ENCODE measurements at places on chromosomes 1 and 21.

- no peak for DNase-seq
Measured at GRCh38 chr21:33388188-33388587, 15.0 kb upstream of the IFNGR2 start.

DNA sequence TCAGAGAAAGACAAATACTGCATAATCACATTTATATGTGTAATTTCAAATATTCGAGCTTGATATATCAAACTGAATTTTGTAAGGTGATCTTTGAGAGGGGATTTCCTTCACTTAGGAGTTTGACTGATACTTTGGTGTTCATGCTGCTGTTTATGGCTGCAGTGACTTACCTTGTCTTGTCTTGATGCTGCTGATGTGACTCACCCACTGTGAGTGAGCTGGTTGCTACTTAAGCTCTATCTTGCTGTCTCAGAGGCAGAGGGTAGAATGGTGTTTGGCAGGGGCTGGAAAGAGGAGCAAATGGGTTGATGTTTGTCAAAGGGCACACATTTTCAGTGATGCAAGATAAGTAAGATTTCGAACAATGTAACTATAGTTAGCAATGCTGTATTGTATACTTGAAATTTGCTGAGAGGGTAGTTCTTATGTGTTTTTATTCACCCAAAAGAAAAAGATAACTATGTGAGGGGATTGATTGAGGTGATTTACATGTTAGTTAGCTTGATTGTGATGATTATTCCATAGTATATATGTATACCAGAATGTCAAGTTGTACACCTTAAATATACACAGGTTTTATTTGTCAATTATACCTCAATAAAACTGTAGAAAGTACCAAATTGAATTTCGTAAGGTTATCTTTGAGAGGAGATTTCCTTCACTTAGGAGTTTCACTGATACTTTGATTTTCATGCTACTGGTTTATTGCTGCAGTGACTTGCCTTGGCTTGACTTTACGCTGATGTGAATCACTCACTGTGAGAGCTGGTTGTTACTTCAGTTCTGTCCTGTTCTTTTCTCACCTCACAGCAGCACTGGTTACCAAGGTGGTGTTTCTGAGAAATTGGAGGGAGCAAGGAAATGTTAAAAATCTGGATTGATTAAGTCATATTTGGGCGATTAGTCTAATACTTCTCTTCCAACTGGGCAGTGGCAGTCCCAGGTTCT, 94.5 kb upstream of the SLC5A9 start:
- no peak for DNase-seq

- no peak for DNase-seq
Measured at GRCh38 chr1:66563941-66564630, 30.1 kb downstream of the SGIP1 start.

GRCh38 chr1:17874710-17875109, 119.6 kb downstream of the ACTL8 start:
- DNase-seq, result no peak

GRCh38 chr1:36717431-36717830, 234.7 kb upstream of the CSF3R start:
- no peak for DNase-seq

DNA sequence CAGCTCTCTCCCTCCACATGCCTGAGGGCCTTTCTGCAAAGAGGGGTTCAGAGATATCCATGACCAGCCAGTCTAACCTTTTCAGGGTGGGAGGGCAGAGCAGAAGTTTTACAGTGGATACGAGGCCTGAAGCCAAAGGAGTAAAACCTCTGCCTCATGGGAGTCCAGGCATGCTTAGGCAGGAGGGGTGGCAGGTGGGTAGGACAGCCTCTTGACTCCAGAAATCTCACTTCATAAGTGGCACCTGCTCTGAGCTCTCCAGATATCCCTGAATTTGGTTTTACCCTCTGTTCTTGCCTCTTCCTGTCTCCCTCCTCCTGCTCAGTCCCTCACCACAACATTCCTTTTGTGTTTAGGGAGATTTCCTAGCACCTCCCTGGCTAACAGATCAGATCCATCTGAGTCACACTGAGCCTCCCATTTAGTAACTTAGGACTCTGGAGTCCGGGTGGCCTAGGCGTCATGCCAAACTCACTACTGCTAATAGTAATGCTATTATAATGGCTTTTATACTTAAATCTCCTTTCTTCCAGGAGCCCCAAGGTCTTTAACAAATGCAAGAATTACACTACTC, 201.0 kb downstream of the HS2ST1 start:
- no peak for DNase-seq

DNA sequence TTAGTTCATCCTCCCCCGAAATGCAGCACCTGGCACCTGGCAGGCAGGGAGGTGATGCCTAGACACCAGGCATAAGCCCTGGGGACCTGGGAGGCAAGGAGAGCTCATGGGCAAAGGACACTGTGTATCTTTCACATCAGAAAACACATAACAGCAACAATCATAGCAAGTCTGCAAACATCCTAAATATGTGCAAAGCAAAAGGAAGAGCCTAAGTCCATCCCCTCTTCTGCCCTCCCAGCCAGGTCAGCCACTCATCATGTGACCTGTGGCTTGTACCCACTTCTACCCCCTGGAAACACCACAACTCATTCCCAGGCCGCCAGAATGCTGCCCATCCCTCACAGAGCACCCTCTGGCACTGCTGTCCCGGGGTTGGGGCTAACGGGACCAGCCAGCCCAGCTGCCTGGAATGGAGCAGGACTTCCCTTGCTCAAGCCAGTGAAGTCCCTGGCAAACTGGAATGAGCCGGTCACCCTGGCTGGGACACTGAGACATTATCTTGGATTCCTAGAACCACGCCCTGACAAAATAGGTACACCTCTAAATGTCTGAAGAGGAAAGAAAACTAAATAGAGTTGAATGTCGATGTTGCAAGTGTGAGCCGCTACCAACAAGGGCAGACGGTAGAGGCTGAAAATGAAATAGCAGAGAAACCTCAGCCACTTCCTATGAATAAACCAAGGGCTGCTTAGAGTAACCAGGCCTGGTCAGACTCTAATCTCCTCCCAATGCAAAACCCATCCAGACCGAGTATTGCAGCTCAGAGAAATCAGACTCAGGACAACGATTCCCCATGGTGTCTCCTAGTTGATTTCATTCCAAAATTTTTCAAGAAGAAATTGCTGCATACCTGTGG, 29.4 kb downstream of the TMPRSS2 start:
- no peak for DNase-seq

- peak; percentile 56 for DNase-seq
Measured at GRCh38 chr1:15027515-15027986, 126.0 kb upstream of the TMEM51 start.

GRCh38 chr1:79074975-79075374, 68.4 kb upstream of the ADGRL4 start:
- DNase-seq, result no peak

- DNase-seq, result no peak
Measured at GRCh38 chr1:11796036-11796828, 9.5 kb downstream of the MTHFR start.

- no peak for DNase-seq
Measured at GRCh38 chr21:46120301-46121285, 22.7 kb downstream of the COL6A2 start.

GRCh38 chr1:49527606-49528305, 496.0 kb downstream of the AGBL4 start:
- DNase-seq, result no peak

DNA sequence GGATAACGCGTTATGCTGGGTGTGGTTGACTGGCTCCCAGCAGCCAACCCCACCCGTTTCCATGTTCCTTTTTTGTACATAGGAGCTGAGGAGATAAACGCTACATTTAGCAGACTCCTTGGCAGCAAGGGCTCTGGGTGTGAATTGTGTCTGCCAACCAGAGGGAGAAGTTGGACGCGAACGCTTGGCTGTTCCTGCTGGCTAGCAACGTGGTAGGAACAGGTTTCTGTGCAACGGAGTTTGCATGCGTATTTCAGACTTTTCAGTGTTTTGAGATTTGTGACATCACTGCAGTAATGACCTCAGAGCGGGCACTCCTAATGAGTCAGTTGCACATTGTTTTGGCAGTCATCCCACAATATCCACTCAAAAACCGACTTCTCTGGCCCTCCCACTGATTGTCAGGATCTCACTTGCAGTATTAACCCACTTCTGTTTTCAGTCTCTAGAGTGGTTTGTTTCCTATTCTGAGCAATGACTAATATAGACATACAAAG, 98.7 kb upstream of the RGS1 start:
- DNase-seq, result no peak

DNA sequence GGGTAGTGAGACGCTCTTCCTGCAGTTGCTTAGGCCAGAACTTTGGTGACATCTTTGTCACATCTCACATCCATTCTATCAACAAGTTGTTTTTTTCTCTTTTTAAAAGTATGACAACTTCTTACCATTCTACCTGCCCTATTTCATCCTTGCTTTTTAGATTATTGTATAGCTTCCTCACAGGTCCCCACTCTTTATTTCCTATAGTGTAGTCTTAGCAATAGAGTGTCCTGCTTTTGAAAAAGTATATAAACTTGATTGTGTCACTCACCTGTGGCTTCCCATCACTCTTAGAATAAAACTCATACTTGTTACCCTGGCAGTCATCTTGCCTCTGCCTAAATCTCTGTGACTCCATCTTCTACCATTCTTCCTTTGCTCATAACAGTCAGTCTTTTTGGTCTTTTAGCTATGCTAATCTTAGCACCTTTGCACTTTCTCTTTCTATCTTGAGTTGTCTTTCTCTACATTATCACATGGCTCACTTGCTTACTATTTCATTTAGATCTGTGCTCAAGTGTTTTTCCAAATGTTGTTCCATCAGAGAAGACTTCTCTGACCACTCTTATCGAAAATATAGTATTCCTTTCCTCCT, 9.5 kb downstream of the CDC73 start:
- no peak for DNase-seq

GRCh38 chr1:47660622-47661021, 222.8 kb downstream of the FOXD2 start:
- DNase-seq, result no peak

DNA sequence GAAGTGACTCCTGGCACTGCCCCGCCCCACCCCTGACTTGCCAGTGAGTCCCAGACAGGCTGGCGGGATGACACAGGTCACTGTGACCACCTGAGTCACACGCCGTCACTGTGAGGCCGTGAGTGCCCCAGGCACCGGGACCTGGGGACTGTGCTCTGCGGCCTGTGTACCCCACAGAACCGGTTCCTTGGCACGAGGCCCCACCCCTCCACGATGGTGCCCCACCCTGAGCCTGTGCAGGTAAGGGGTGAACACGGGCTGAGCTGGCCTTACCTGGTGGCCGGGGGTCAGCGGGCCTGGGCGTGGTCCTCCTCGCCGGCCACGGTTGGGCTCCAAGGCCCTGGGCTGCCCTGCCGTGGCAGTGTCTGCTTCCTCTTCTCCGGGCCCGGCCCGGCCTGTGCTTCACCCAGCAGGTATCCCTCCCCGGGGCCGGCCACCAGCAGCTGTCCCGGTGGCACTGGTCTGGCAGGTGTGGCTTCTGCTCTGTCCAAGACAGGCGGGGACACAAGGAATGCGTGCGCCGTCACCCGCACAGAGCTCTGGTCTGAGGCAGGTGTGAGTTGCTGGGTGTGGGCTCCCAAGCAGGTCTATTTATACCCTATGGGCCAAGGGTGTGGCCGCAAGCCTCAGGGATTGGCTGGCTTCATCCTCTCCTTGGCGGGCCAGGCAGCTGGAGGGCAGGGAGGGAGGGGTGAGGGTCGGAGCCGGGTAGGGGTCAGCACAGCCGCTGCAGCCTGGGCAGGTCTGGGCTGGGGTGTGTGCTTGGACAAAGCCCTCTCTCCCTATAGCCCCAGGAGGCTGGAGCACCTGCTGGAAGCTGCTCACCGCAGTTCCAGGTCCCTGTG, at the start of gene RNF223:
TSS of gene RNF223 (minus strand) at position 564 of the 845 bp plus-strand sequence. CDS start 1,740 bp downstream, outside the sequence.
- no peak for DNase-seq

DNA sequence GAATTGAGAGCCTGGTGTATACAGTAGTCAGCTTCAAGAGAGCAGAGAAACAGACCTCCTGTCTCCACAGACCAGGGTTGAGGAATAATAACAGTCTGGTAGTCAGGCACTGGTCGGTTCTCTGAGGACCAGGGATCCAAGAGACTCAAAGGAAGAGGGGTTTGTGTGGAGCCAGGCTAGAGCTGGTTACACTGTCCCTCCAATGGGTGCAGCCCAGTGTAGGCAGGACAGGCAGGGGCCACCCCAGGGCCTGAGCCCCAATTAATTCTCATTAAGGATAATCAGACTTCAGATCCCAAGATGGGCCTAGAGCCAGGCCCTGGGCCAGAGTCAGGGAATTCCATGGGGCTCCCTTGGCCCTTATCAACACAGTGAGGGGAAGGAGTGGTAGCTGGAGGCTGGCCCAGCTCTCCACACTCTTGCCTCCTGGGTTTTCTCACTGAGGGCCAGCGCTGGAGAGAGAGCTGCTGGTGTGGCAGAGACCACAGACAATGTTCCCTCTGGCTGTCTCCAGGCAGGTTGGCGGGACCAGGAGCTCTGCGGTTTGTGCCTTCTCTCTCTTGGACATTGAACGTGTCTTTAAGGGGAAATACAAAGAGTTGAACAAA, 9.1 kb downstream of the SEMA4A start:
- DNase-seq, result no peak

- no peak for DNase-seq
Measured at GRCh38 chr1:119748040-119748439, 20.7 kb downstream of the HMGCS2 start.

GRCh38 chr1:29829448-29830344, 593.4 kb downstream of the PTPRU start:
- DNase-seq, result no peak

- no peak for DNase-seq
Measured at GRCh38 chr1:26161415-26162219, 2.7 kb downstream of the FAM110D start.

DNA sequence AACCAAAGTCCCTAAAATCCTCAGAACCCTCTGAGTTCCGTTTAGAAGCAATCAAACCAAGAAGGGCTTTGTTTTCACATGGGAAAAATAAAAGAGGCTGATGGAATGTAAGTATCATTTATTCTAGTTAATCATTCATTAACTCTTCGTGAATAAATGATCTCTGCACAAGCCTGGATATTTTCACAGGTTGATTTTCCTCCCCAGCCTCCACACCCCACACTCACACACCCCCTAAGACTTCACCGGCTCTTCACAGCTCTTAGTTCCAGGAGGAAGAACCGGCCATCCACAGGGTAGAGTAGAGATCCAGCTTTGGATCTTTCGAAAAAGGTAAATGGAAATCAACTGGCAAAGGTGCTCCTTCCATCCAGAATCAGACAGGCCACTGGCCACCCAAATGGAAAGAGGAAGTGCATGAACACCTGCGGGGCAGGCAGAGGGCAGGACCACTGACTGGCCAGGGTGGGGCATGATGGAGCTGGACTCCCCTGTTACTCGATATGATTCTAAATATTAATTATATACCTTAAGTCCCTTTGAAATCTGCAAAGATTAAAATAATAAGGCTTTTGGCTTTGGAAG, 10.0 kb downstream of the C1orf198 start:
- no peak for DNase-seq
